ENCODE measurements at places on chromosomes 16 and 17.

GRCh38 chr17:57302690-57303465 is 46.6 kb downstream of the MSI2 start:
- no peak for DNase-seq

DNA sequence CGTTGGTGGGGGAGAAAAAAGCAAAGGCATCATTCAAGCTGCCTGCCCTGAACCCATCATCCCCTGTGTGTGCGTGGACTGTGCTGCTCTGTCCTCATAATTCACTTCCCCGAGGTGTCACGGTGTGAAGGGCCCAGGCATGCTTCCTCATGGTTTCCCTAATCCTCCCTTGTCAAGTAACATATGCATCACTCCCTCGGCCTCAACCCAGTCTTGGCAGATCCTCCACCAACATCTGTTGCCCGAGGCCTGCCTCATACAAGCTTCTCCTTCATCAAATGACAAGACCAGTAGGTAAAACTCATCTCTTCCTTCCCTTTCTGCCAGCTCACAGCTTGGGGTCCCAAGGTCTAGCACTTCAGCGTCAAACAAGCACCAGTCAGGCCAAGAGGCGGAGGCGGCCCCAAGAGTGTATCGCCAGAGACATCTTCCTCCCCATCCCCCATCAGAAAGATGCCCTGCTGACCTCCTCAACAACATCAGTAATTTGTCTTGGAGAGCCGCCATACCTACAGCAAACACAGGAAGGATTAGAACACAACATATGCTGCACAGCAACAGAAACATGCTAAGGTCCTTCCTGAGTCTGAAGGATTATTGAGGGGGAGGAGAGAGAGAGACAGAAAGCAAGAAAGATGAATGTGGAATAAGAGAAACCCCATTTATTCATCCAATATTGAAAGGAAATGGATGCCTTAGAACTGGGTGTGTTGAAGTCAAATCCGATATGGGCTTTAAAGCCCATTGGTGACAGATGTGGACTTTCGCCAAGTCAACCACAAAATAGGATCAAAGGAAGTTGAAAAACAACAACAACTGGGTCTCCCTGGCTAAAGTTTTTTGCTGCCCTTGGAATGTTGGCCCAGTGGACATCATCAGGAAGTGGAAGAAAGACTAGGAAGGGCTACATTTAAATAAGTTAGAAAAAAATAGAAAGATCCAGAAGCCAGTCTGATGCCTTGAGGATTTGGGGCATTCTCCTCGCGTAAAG is 38.4 kb downstream of the SOX9 start:
- no peak for DNase-seq

DNA sequence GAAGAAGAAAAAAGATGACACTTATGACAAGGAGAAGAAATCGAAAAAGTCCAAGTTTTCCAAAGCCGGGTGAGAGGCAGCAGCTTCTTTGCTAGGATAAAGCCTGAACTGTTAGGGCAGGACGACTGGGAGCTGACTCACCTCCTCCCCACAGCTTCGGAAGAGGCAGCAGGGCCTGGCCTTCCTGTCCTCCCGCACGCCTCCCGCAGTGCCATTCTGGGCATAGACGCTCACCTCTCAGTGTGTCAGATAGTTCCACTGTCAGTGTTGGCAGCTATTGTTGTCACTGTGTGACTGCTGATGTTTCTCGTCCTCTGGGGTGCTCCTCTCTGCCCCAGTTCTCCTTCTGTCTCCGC is 12.6 kb downstream of the UBN1 start:
- DNase-seq = no peak

- DNase-seq = no peak
These were observed 8.3 kb upstream of the GALK1 start for GRCh38 chr17:75773121-75773807.

- no peak for DNase-seq
These were observed 9.8 kb downstream of the MIEF2 start for GRCh38 chr17:18270046-18270931.

DNA sequence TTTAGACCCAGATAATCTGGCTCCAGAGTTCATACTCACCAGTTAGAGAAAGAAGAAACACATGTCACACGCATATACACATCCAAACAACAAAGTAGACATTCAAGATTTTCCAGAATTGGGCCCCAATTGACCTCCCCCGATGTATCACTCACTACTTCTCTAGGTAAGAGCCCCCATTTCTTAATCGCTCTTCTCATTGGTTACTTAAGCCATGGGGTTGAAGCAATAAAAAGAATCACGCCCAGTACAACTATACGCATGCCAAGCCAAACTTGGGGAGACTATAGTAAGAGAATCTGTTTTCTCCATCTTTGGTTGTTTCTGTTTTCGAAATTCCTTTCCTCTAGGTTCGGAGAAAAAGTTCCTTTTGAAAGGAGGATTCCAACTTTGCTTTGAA is 565 bp downstream of the DDX52 start:
- DNase-seq = no peak

DNA sequence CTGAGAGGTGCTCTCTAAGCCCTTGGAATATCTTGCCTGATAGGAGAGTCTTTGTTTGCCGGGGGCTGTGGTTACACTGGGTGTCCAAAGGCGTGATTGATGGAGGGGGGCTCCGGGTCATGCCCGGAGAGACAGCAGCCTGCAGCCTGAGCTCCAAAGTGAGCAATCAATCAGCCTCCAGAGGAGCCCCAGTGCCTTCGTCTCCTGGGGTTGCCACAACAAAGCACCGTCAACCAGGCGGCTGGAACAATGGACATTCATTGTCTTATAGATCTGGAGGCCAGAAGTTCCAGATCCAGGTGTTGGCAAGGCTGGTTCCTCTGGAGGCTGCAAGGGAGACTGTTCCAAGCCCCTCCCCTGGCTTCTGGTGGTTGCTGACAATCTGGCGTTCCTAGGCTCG is 24.0 kb upstream of the GINS2 start:
- DNase-seq = no peak

GRCh38 chr17:63834431-63835166 is 7.1 kb upstream of the FTSJ3 start:
- DNase-seq = peak; percentile 52

DNA sequence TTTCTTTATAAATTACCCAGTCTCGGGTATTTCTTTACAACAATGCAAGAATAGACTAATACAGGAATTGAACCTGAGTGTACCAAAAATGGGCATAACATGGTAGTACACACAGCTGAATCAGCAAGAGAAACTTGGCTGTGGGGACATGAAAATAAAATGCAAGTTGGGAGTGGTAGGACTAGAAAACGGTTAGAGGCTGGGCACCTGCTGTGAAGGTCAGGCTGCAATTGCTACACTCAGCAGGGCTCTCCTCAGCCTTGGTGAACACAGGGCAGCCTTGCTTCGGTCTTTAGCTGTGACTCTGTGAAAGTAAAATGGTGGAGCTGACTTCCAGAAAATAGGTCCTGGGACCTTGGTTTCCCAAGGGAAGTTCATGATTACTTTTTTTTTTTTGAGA is 45.6 kb downstream of the CNGB1 start:
- no peak for DNase-seq

GRCh38 chr17:36544044-36544306 is 744 bp upstream of the GGNBP2 start:
- DNase-seq = no peak

DNA sequence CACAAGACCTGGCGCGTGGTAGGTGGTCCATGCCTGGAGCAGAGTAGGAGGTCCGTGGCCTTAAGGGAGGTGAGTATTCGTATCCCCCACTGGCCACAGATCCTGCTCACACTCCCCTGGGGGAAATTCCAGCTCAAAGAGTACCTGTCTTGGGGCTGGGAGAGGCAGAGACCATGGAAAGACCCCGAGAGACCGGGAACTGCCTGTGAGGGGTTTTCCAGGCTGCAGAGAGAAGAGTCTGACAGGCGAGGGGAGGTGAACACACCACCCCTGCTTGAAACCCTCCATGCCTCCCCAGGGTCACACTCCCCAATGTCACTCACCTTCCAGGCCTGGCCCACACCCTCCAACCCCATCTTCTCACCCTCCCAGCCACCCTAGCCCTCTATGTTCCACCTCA is 12.6 kb upstream of the SNN start:
- DNase-seq = no peak

- DNase-seq = no peak
These were observed 643.7 kb downstream of the MAF start for GRCh38 chr16:78956859-78957258.

DNA sequence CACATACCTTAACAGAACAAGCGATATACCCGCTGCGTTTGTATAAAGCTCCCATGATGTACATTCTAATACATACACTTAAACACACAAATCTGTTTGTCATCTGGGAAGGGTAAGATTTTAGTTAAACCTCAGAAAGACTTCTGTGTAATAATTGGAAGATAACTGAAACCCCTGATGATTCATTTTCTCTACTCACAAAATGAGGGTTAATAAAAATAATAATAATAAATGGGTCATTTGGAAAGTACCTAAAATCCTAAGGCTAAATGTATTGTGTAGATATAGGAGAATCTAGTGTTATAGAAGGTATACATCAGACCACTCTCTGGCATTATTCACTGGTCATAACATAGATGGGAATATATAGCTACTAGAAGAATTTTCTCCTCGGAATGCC is 64.7 kb upstream of the SOX9 start:
- no peak for DNase-seq

- DNase-seq = no peak
These were observed 33.2 kb upstream of the STH start for GRCh38 chr17:45965812-45966211.

DNA sequence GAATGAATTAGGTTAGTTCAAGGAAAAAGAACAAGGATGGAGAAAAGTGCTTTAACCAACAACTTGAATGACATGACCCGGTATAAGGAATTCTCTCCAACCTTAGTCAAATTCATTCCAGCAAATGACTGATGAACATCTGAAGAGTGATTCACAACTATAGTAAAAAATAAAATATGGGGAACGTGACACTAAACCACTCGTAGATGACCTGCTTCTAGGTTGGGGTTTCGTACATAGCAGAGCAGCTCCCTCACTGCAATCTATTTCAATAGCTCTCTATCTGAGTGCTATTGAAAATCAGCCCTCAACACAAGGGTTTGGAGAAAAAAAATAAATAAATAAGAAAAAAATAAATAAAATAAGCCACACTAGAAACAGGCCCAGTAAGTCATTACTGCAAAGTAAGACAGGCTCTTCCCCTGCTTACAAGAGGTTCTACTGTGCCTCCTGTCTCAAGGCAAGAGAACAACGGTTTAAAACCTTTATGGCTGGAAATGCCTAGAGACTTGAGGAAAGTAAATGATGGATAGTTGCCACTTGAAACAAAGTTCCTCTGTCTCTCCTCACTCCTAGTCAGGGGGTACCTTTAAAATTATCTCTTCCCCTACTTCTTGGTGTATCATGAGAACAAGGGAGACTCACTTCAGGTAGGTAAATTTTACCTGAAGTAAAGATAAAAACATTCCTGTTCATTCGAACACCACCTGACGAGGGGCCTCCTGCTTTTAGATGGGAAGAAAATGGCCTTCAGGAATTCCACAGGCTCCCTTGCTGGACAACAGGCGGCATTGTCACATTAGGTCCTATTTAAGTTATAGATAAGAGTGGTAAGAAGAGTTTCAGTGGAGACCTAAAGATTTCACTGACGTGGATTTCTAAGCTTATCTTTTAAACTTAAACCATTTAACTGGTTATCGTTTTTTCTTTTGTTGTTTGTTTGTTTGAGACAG is 20.5 kb downstream of the COG7 start:
- no peak for DNase-seq

DNA sequence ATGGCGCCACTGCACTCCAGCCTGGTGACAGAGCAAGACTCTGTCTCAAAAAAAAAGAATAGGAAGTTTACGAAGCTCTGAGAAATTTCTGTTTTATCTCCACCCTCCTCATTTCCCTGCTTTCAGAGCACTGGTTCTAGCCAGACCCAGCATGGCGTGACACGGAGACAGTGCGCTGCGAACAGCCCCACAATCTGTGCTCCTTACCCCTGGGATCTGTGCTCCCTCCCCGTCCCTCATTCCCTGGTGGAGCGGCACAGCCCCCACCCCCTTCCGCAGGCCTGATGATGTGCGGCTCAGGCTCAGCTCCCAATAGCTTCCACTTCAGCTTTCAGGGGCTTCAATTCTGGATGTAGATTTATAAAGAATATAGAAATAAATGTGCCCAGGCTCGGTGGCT is 56.1 kb upstream of the ENDOV start:
- no peak for DNase-seq

DNA sequence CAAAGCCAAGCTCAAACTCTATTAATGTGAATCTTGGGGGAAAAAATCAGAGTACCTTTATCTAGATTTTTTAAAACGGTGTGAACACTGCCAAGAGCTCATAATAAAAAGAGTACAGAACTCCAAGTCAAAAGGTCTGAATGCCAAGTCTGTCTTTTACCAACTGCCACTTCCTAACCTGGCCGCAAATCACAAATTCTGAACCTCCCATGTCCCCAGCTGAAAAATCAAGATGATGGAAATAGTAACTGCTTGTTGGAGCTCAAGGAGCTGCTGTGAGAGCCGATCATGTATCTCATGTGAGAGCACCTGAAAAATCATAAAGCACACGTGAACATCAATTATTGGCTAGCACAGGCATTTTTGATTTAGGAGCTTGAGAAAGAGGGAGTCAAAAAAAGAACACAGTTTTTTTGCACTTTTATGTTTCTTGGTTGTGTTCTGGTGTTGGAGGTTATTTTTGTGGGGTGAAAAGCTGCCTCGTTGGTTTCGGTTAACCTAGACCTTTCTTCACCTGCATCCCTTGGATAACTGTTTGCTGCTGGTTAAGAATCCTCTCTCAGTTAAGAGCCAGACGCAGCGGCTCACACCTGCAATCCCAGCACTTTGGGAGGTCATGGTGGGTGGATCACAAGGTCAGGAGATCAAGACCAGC is 50.5 kb downstream of the GAS7 start:
- DNase-seq = no peak

DNA sequence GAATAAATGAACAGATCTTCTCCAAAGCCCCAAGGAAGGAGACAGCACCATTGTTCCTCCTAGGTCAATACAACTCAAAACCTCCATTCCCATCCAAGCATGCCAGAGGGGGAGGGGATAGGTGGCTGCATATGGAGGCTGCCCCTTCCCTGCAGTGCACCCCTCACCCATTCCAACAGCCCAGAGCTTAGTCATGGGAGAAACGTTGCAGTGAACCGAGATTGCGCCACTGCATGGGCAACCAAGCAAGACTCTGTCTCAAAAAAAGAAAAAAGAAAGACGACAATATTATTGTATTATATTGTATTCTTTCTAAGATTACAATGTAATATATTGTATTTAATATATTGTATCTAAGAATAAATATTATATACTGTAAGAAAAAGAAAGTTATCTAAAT is 36.4 kb upstream of the CD300E start:
- DNase-seq = no peak

GRCh38 chr16:64380751-64381150 is 741.1 kb downstream of the CDH11 start:
- DNase-seq = no peak

DNA sequence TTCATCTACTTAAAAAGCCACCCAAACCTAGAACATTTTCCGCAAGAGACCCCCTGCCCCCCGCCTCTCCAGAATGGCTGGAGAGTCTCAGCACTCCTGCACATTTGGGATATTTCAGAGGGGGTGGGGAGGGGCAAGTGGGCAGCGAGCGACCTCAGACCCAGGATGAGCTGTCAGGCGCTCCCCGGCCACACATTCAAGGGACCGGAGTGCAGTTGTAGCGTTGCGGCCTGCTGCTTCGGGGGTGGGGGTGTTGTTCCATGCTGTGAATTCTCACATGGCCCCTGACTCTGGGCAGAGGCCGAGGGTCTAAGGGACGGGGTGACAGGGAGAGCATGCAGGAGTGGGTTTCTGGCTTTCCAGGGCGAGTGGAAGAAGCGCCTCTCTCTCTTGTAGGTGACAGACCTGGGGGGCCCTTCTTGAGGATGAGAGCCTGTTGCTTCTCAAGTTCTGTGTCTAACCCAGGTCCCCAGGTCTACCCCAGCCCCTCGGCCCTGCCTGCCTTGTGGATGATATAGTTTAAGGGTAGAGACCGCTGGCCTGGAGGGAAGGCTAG is 231.2 kb downstream of the SEC14L1 start:
- no peak for DNase-seq
